ENCODE measurements at places on chromosomes 1 and 21.

GRCh38 chr1:12554521-12555305, 63.3 kb downstream of the DHRS3 start:
- no peak for DNase-seq

- DNase-seq, result no peak
These were observed 88.1 kb downstream of the SLC45A1 start for GRCh38 chr1:8406011-8406410.

- no peak for DNase-seq
These were observed 5.6 kb downstream of the MAP3K21 start for GRCh38 chr1:233333086-233333485.

DNA sequence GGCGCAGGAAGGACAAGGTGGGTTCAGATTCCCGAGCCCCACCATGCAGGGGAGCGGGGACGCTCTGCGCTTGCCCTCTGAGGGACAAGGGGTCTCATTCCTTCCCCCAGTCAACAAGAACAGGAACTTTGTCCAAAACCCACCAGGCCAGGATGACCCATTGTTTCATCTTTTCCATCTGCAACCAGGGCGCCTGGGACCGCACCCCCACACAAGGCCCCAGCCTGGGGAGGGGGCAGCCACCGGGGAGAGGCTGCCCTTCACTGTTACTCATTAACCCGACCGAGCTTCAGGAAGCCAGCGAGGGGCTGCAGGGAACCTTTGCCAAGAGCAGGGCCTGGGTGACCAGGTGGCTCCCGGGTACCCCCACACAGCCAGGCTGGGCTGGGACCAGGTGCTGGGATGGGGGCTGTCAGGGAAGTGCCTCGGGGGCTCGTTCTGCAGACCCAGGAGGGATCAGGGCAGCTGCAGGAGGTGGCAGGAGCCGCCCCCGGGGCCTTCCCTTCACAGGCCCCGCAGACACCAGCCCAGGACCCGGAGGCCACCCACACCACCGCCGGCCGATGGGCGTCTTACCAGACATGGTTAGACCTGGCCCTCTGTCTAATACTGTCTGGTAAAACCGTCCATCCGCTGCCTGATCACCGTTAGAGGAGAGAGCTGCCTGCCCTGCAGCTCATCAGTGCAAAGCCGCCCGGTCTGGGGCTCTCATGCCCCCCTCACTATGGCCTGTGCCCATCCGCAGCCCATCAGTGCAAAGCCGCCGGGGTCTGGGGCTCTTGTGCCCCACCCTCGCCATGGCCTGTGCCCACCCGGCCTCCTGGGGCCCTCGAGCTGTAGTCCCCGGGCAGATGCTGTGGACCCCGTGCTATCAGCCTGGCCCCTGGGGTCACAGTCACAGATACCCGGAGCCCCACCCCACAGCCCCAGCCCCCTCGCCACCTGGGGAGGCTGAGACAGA, 4.9 kb upstream of the TTLL10 start:
- peak; percentile 29 for DNase-seq

- DNase-seq, result peak; percentile 63
These were observed 127.1 kb downstream of the DAB1 start for GRCh38 chr1:57296726-57297250.

GRCh38 chr21:38395581-38395980, 102.7 kb downstream of the ERG start:
- no peak for DNase-seq

GRCh38 chr21:26437326-26438009, 135.6 kb downstream of the CYYR1 start:
- DNase-seq, result no peak

GRCh38 chr1:231062500-231063270, 22.6 kb upstream of the FAM89A start:
- peak; percentile 85 for DNase-seq

DNA sequence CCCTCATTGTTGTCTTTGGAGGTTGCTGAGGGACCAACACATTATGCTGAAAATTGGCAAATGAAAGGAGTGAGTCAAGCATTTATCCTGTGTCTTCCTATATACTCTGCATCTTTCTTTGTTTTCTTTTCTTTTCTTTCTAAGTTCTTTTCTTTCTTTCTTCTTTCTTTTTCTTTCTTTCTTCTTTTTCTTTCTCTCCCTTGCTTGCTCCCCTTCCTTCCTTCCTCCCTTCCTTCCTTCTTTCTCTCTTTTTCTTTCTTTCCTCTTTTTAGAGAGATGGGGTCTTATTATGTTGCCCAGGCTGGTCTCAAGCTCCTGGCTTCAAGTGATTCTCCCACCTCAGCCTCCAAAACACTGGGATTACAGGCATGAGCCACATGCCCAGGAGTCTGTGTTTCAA, 28.3 kb upstream of the COX20 start:
- no peak for DNase-seq

GRCh38 chr1:186330758-186331157, 44.3 kb downstream of the TPR start:
- peak; percentile 37 for DNase-seq

- DNase-seq, result no peak
These were observed 83.0 kb upstream of the GJB5 start for GRCh38 chr1:34671887-34672286.

GRCh38 chr1:12583484-12583883, 34.5 kb downstream of the DHRS3 start:
- DNase-seq, result no peak

GRCh38 chr1:184399192-184399847, 12.5 kb downstream of the C1orf21 start:
- peak; percentile 19 for DNase-seq

GRCh38 chr1:212475151-212475550, 42.4 kb downstream of the NENF start:
- no peak for DNase-seq

- DNase-seq, result peak; percentile 42
These were observed 289.5 kb downstream of the KIF26B start for GRCh38 chr1:245444147-245444828.

- no peak for DNase-seq
These were observed 1765.9 kb downstream of the PLA2G4A start for GRCh38 chr1:188594542-188595235.

DNA sequence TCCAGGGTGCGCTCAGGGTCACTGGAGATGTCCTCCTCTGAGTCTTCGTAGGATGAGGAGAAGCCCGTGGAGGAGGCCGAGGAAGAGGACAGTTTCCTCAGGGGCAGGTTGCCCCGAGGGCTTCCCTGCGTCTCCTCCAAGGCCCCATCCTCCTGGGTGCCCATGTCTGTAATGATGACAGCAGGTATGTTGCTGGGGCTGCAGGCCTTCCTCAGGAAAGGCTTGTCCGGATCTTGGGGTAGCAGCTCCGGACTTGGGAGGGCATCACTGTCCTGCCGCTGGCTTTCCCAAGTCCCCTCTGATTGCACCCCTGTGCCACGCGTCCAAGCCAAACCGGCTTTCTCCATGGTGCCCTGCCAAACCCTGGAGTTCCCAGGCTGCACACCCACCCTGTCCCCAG, 3.5 kb downstream of the ITPKB start:
- DNase-seq, result no peak

DNA sequence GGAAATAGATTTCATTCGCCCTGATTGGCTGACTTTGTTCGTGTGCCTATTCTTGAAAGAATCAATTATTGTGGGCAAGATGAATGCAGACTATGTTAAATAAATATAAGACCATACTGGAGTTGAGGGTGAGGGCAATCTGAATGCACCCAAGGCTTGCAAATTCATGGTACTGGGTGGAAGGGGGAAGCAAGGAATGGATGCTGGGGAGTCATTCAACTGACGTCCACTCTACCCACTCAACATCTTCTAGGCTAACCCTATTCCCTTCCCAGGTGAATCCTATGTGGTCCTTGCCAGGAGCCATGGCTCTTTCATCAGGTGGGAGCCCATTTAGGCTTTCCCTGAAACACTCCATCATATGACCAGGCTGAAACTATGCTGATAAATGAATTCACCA, 5.7 kb upstream of the CYP4B1 start:
- no peak for DNase-seq

- DNase-seq, result no peak
These were observed 16.2 kb downstream of the CHRNB2 start for GRCh38 chr1:154583773-154584172.

DNA sequence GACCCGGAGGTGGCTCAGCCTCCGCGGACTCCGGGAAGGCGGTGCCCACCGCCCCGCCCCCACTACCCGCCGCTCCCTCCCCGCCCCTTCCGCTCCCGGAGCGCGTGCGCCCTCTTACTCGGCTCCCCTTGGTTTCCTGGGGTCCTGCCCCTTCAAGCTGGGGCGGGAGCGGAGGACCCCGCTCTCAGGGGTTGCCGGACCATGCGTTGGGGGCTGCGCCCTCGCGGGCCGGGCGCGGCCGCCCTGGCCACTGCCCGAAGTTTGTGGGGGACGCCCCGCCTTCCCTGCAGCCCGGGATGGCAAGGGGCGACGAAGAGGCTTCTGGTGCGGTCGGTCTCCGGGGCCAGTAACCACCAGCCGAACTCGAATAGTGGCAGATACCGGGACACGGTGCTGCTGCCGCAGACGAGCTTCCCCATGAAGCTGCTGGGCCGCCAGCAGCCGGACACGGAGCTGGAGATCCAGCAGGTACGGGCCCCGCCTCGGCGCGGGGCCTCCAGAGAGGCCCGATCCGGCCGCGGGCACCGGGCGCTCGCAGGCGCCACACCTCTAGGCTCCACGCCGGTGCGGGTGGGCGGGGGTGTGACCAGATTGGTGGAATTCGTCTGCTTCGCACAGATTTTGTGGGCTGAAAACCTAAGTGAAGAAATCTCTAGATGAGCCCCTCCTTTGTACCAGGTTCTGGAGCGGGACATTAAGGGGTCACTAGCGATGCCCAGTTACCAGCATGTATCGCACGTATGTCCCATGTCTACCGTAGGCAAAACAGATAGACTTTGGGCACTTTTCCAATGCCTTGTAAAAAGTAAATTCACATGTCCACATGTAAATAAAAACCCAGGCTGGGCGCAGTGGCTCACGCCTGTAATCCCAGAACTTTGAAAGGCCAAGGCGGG, at the start of gene IARS2:
Gene IARS2, plus strand, starts transcription at position 117 of the 896 bp plus-strand sequence. Its CDS starts 85 bp downstream, at position 202.
- DNase-seq, result peak; percentile 95

DNA sequence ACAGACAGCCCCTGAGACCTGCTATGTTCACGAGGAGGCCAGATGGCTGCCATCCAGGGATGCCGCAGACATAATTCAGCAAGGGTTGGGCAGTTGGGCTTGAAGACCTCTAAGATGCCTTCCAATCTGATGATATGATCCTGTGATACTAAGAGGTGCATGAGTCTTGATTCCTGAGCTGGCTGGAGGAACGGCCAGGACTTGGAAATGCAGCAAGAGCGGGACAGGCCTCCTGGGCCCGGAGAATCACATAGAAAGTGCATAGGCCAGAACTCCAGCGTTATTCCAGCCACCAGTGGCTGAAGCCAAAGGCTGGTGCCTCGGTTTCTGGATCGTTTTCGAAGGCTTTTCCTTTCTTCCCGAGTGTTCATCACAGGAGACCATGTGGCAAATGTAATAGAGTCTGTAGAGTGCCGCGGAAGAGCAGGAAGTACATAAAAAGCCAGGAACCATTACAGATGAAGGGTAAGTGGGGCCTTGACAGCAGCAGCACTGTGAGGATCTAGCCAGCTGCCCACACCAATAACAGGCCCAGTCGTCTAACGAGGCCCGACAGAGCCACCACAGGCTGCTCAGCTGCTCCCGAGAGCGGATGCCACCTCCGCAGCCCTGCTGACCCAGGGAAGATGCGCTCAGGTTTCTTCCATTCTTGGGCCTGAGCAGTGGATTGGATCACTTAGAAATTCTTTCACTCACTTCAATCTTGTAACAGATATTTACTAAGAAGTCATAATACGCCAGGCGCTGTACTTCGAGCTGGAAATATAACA, 14.0 kb upstream of the LHX4 start:
- peak; percentile 66 for DNase-seq

DNA sequence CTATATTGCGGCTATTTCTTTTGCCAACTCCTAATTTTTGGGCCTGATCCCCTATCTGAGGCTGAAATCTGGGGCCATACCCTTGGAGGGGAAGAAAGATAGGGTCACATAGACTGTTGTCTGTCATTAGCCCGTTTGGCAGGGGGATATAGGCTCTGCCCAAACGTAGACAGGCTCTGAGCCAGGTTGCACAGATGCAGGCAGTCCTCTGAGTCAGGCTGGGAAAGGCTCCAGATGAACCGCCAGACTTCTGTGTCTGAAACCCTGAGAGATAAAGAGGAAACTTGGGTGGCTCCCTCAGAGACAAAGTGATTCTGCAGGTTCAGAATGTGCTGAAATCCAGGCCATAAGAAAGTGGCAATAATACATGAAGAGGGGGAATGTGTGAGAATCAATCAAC, 4.0 kb upstream of the CAP1 start:
- DNase-seq, result peak; percentile 31

GRCh38 chr21:43192501-43193081, 23.8 kb downstream of the CRYAA start:
- DNase-seq, result no peak

DNA sequence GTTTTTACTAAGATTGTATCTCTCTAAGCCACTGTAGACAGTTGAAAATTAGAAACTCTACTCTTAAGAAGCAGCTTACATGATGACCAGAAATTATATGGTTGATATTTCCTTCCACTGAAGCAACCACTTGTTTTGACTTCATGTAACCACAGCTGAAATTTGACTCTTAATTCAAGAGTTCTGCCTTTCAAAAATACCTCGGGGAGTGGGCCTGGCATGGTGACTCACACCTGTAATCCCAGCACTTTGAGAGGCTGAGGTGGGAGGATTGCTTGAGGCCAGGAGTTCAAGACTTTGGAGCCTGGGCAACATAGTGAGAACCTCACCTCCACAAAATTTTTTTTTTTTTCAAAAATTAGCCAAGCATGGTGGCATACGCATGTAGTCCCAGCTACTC, 4.3 kb downstream of the AMPD1 start:
- DNase-seq, result no peak

GRCh38 chr1:231206856-231207255, 34.2 kb upstream of the GNPAT start:
- DNase-seq, result peak; percentile 12

- no peak for DNase-seq
These were observed 113.7 kb downstream of the CRYAA start for GRCh38 chr21:43282358-43283120.

- DNase-seq, result no peak
These were observed 20.8 kb downstream of the LRRC8B start for GRCh38 chr1:89545264-89546038.

GRCh38 chr1:51216631-51217030, 19.4 kb upstream of the RNF11 start:
- DNase-seq, result no peak

GRCh38 chr21:43819511-43820405, 30.4 kb downstream of the RRP1 start:
- DNase-seq, result no peak

DNA sequence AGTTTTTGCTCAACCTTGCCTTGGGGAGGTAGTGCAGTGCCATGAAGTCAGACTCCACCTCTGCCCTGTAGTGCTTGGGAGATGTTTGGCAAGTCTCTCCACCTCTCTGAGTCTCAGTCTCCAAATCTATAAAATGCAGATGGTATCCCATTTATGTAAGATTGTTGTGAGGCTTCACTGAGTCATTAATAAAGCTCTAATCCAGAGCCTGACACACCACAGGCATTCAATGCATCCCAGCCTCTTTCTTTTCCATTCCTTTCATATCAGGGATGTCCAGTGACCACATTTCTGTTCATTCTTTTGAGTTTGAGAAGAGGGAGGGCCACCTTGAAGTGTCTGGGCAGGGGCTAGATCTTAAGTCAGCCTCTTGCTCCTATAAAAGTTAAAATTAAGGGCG, 37.6 kb upstream of the LMO4 start:
- no peak for DNase-seq

- no peak for DNase-seq
These were observed 3.3 kb upstream of the GBP3 start for GRCh38 chr1:89025928-89026327.
